Breast epithelium (tissue), 4 donors: ENCODE measurements at places on chromosomes 3 and 15.

GRCh38 chr3:188421836-188422540 is 268.0 kb downstream of the LPP start:
- DNase-seq = no peak

GRCh38 chr3:22372292-22373062 is 621.5 kb upstream of the ZNF385D start:
- peak; percentile 50 for DNase-seq

GRCh38 chr3:100606894-100607512 is 2.4 kb upstream of the ADGRG7 start:
- no peak for DNase-seq

- DNase-seq = no peak
Observed at GRCh38 chr3:2851361-2851760, 258.8 kb downstream of the IL5RA start.

GRCh38 chr3:35422836-35423601 is 216.3 kb upstream of the ARPP21 start:
- DNase-seq = no peak

DNA sequence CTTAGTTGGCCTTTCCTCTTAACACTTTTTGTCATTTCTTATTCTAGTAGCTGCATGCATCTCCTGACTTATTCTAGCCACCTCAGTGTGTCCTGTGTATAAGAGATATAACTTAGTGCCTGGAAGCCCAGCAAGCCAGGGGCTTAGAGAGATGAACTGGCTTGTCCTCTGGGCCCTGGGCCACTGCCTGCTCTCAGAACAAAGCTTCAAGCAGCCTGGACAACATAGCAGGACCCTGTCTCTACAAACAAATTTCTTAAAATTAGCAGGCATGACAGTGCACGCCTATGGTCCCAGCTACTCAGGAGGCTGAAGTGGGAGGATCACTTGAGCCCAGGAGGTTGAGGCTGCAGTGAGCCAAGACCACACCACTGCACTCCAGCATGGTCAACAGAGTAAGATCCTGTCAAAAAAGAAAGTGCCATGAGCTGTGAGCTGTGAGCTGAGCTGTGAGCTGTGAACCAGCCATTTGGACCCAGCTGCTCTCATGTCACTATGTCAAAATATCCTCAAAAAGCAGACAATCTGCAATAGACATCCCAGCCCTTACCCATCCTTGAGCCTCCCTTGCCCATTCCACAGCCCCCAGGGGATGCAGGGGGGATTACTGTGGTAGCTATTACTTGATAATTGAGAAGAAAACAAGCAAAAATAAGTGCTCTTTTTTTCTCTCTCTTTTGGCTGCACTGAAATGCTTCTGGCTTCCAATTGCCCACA is 174.5 kb downstream of the OPA1 start:
- no peak for DNase-seq

GRCh38 chr3:10198761-10199649 is 34.3 kb downstream of the IRAK2 start:
- peak; percentile 48 for DNase-seq

DNA sequence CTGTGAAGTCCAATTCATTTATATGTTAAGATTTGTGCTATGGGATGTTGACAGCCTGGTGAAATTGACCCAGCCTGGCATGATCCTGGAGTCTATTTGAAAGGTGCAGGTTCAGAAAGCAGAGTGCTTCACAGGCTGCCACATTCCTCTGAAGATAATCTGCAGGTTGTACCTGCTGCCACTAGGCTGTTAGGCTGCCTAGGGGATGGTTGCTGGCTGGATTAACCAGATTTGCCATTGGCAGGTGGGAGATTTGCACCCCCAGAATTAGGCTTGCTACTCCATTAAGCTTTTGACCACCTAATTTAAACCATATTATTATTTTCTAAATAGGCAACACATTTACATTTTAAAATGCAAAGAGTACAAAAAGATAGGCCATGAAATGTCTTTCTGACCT is 85.8 kb upstream of the RASGRP1 start:
- DNase-seq = no peak

DNA sequence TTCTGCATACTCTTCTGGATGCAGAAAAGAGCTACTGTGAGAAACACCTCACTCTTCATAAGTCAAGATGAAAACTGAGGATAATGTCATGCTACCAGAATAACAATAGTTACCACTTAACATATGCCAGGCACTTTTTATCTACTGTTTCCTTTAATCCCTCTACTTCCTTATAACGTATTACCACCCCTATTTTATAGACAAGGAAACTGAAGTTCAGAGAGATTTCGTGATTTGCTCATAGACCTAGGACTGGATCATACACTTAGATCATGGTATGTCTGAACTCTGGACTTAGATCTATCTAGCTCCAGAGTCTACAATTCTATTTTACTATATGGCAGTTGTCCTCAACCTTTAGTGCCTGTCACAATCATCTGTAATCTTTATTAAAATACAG is 155.7 kb upstream of the TSPAN3 start:
- DNase-seq = no peak

- no peak for DNase-seq
Observed at GRCh38 chr3:186997061-186997460, 66.7 kb downstream of the ST6GAL1 start.

DNA sequence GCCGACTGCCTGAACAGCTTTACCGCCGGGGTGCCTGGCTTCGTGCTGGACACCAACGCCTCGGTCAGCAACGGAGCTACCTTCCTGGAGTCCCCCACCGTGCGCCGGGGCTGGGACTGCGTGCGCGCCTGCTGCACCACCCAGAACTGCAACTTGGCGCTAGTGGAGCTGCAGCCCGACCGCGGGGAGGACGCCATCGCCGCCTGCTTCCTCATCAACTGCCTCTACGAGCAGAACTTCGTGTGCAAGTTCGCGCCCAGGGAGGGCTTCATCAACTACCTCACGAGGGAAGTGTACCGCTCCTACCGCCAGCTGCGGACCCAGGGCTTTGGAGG is 815 bp downstream of the SPINT1 start:
- DNase-seq = peak; percentile 60

- DNase-seq = no peak
Observed at GRCh38 chr3:66386011-66386924, 114.6 kb downstream of the LRIG1 start.

DNA sequence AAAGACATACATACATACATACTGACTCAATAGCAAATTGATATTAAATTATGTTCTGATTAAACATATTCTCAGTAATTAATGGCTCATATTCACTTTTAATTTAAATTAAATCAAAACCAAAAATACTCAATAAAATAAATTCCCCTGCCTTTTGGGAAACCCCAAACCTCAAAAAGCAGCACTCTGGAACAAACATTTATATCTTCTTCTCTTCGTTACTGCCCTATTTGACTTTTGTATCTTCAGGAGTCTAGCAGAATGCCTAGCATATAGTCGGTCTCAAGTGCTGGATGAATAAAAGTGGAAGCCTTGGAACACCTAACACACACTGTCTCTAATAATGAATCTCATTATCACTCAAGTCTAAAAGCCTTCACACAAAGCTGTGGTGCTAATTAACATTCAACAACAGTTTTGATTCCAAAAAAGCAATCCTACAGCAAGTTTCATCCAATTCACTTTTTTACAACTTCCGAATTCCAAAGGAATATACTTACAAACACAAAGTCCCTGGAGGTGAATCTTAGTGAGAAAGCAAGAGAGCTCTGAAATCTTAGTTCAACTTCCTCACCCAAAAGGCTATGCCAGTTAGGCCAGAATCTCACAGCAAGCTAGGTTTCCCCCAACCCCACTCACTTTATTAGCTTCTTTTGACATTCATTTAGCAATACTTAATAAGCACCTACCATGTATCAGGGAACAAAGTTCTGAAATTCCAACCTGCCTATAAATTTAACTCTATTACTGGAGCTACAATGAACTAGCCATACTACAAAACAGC is 35.0 kb downstream of the GSK3B start:
- DNase-seq = no peak
